ENCODE measurements at places on chromosomes 1 and 21.

- DNase-seq, result no peak
Observed at GRCh38 chr1:71377886-71378285, 297.1 kb upstream of the ZRANB2 start.

DNA sequence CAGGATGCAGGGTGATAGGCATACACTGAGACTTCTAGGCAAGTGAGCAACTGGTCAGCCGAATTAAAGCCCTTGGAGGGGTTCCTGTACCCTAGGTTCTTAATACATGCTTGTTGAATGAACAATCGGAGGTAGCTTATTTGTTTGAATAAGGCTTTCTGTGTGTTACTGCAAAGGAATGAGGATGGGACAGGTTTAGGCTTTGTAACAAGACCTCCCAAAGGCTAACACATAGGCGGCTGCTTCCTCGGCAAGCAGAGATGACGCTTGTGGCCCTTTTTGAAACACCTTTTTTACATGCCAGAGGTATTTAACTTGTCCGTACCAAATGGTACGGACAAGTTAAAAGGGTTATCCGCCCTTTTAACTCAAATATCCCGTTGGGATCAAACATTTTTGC, 511.6 kb downstream of the KIF26B start:
- no peak for DNase-seq

DNA sequence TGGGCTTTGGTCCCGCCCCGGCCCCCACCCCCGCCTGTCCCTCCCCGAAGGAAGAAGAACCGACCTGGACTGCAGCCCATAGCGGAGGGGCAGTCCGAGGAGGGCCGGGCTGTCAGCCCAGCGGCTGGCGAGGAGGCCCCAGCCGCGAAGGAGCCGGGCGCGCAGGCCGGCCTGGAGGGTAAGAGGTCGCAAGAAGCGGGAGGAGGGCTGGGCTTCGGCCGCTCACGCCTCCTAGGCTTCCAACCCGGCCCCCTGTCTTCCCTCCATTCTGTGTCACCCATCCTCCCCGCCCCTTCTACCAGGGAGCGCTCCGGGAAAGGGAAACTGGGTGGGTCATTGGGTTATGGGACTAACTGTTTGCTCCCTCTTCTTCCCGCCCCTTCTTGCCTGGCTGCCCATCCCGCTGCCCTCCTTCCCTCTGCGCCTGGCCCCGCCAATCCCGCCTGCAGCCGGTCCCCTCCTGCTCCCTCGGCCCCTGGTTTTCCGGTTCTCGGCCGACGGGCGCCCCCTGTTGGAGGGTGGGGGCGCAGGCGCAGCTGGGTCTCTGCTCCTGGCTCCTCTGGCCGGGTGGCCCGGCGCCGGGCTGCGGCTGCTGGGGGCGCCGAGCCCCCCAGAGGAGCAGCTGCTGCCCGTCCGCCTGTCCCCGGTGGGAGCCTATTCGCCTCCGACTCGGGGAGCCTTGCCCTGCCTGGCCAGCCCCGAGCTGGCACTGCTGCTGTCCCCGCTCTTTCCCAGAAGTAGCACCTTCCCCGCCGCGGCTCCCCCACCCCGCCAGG, 2.4 kb downstream of the RUSC1 start:
- peak; percentile 92 for DNase-seq

DNA sequence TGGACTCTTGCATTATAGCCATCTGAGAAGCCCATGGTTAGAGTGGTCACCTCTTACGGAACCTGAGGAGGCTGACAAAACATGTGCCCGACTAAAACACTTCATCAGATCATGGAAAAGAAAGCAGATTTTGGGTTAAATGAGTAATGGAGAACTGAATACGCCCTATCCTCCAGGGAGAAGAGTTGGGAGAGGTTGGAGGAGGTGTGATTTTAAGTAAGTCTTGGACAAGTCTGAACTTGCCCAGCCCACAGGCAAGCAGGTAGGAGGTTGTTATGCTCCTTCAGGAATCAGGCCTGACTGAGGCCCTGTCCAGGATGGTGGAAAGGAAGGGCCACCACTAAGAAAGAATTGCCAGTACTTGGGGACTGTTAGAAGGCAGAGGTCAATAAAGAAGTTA, 255.8 kb downstream of the TGFB2 start:
- DNase-seq, result no peak

DNA sequence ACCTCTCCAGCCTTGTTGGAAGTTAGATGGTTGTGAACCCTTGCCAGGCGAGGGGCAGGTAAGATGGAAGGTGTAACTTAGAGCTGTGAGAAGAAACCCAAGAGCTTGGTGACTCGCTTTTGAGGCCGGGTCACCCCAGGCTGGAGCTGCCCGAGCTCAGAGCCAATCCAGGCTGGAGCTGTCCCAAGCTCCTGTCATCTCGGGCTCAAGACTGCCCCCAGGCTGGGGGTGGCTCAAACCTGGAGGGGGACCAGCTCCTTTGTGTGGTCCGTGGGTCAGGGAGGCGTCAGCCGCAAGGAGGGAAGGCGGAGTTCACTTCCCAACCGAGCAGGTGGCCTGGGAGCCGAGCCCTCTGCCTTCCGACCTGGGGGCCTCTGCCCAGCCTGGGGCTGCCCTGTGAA, 2.0 kb downstream of the HUNK start:
- DNase-seq, result no peak

DNA sequence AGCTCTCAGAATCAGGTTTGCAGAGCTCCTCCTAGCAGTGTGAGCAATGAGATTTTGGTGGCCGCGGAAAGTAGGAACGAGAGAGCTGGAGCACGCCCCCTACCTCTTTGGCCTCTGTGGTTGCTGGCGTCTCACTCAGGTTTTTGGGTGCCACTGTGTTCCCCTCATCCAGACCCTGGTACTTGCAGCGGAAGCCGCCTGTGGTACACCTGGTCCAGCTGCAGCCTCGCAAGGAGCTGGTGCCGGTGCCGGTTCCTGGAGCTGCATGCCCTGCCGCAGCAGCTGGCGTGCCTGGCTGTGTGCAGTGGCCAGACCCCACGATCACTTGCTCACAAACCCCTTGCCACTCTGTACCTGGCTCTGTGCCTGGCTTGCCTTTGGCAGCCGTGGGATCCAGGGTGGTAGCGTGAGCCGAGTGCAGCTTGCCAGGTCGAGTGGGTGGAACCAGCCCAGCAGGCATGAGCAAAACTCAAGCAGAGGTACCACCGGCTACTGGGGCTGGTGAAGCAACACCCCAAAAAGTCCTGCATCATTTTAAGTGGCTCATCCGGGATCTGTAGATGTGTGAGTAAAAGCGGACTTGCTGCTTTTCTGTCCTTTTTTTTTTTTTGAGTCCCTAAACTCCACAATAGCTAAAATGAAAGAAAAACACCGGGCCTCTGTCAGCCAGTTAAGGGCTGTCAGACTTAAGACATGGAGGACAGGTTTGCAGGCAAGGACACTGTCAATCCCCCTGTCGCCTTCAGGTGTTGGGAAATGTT, 844.9 kb downstream of the KCNT2 start:
- DNase-seq, result no peak

DNA sequence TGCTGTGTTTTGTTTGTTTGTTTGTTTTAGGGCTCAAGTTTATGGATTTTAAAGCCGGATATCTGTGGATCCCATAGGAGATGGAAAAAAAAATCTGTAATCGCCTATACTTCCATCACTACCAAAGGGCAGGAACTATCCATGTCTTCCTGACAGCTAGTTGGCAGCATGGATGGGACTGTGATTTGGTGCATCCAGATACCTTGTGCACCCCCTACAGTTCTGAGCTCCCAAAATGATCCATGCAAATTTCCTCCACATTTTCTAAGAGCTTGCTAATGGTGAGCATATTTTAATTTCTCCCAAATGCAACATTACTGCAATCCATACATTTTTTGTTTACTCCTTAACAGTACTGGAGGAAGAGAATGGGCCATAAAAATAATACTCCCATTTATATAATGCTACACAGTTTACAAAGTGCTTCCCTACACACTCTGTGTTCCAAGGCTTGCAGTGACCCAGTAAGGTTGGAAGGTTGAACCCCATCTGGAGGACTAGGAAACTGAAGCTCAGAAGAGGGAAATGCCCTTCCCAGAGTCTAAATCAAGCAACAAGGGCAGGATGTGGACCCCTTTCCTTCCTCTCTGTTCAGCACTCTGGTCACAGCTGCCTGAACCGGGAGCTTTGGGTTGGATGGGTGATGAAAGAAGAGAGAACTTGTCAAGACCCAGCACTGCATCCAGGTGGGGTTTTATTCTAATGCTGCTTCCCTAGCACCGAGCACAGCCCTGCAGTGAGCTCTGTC, 48.0 kb downstream of the CAPN8 start:
- no peak for DNase-seq

GRCh38 chr21:27219068-27219467, 252.2 kb upstream of the ADAMTS5 start:
- no peak for DNase-seq

DNA sequence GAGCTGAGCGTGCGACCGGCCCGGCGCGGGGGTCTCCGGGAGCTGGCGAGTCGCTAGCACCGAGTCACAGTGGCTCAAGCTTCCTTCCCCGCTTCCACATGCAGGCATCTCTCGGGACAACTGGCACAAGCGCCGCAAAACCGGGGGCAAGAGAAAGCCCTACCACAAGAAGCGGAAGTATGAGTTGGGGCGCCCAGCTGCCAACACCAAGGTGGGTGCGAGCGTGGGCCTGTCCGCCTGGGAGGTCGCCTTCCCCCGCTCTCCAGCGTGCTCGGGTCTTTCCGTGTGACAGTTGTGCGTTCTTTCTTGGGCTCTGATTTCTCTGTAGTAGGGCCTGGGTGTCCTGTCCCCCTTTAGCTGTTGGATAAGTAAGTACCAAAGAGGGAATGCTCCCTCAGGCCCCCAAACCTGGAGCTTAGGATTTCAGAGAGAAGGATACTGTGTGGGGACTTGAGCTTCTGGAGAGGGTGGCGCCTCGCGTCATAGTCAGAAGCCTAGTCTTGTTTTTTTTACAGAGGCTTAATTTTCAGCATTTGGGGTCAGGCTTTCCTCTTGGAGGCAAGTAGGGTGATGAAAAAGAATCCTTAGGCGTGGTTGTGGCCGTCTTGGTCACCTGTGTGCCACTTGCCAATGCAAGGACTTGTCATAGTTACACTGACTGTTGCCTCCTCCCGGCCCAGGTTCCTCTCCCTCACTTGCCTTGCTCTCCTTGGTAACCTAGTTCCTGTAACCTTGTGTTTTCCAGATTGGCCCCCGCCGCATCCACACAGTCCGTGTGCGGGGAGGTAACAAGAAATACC, 790 bp downstream of the RPS8 start:
- DNase-seq, result no peak

GRCh38 chr1:164518692-164519332, 40.2 kb upstream of the PBX1 start:
- no peak for DNase-seq

DNA sequence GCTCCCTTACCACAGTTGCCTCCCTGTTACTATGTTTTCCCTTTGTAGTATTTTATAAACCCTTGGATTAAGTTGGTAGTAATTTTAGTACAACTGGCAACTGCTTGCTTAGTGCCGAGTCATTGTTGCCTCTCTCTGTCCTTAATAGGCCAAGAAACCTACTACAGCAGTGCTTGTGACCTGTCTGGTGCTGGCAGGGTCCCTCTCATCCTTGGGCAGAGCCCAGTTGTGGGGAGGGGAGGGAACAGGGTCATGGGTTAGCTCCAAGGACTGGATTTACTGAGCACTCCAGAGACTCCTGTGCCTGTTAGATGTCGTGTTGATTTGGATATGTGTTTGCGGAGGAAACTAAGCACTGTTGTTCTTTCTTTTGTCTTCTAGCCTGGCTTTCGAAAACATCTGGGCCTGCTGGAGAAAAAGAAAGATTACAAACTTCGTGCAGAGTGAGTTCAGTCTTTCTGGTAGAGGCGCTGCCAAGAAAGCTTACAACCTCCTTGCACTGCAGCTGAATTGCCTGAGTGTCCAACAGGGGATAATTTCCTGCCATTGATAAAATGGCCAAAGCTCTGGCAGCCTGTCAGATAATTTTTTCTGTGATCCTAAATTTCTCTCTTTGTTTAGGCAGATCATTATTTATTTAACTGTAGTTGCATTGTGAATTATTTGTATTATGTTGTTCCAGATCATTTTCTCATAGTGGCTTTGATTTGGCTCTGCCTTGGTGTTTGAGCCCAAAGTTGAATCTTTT, 3.6 kb downstream of the UTP11 start:
- DNase-seq, result peak; percentile 87

GRCh38 chr21:39852021-39852721, 15.1 kb upstream of the PCP4 start:
- DNase-seq, result no peak

GRCh38 chr1:197577580-197577979, 197.7 kb downstream of the DENND1B start:
- DNase-seq, result no peak

- no peak for DNase-seq
Observed at GRCh38 chr1:152048416-152049009, 11.7 kb upstream of the S100A11 start.

DNA sequence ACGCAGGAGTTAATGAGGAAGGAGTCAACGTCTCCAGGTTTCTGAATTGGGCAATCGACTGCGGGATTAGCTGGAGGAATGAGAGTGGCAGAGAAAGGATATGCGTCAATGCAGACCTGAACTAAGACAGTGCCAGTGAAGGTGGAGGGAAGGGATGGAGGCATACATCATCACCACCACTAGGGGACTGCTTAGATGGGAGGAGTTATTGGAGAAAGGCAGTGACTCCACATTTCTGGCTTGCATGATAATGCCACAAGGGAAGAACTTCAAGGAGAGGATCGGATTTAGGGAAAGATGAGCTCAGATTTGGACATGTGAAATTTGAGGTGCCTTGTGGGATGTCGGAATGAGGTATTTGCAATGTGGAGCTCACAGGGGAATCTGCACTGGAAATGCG, 17.5 kb downstream of the VASH2 start:
- no peak for DNase-seq

DNA sequence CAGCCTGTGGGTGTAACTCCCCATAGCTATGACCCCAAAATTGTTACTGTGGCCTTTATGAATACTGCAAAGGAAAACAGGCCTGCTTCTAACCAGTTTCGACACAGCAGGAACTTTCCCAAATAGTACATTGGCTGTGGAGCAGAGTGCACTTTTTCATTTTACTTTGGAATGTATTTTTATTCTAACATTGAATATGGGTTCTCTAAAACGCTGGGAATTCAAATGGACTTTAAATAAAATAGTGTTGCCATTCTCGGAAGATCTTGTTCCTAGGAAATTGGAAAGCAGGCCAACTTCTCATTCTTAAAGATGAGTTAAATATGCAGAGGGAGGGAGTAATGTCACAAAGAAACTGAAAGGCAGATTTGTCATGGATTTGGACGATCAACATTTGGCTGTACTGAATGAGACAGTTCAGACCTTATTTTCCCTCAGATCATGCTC, 39.6 kb upstream of the ARHGAP29 start:
- no peak for DNase-seq

GRCh38 chr1:35810096-35810881, 2.5 kb downstream of the AGO4 start:
- no peak for DNase-seq

DNA sequence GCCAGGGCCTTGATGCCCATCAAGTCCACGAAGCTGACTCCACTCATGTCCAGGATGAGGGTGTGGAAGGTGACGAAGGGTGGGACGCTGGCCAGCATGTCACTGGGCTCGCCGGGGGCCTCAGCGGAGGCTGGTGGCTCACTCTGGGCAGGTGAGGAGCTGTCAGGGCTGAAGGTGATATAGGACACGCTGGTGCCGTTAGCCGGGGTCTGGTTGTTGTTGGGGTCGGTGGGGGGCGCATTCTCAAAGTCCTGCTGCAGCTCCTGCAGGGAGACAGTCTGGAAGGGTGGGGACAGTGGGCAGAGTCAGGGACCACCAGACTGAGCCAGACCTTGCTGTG, 21.7 kb downstream of the SLC26A9 start:
- DNase-seq, result no peak
